ENCODE measurements at places on chromosomes 3 and 15.

DNA sequence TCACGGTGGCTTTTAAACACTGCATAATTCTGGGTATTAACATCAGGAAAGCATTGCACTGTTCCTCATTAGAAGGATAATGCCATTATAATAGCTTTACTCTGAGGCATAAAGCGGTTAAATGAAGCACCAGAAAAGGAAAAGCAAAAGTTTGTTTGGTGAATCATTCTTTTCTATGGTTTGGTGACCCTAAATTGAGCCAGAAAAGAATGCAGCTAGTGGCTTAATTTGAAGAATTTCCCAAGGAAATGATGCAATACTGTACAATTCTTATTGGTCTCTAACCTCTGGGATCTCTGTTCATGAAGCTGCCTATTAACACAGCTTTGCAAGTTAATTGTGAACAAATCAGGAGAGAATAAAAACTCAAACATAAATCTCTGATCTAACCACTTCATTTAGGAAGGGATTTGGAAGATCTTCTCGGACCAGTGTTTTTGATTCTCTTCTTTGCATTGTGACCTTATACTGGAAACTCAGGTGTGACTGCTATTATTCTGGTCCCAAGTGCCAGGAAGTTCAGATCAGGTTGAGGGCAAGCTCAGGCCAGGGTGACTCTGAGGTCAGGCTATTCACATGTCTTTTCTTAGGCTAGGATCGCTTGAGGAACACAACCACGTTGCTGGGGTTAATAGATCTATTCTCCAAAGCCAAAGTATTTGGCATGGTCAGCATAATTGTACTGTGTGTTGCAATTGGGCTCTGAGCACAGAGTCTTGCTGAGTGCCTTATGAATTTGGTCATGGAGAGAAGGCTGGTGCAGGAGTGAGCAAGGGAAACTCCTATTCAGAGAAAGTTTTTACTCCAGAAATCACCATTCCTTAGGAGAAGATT lies 11.3 kb upstream of the DLG1 start:
- DNase-seq = peak; percentile 98

DNA sequence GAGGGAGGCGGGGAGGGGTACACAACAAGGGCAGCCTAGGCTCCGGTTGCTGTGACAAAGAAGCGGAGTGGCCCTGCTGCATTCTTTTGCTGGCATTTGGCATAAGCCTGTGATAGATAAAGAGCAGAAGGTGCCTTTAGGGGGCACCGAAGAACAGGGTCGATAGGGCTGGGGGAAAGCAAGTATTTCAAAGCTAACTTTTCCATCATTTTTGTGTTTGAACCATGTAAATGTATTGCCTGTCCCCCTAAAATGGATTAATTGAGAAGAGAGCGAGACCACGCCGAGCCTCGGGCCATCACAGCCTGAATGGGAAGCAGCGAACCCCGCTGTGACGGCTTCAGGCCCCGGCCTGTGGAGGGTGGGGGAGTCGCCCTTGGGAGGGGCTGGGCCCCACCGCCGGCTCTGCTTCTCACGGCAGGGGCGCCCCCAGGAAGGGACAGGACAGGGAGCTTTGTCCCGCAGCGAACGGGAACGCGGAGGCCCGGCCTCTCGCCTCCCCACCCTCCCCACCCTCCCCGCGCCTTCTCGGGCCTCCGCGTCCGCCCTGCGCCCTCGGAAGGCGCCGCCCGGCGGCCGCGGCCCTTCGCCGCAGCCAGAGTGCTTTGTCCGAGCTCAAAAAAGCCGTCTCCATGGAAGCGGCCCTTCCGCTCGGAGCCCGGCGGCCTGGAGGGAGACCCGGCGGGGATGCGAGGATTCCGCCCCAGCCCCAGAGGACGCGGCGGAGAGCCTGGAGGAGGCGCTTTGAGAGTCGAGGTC lies 32.4 kb upstream of the ALDH1L1 start:
- DNase-seq = peak; percentile 32

GRCh38 chr3:193680220-193680619 lies 87.2 kb downstream of the OPA1 start:
- peak; percentile 73 for DNase-seq

DNA sequence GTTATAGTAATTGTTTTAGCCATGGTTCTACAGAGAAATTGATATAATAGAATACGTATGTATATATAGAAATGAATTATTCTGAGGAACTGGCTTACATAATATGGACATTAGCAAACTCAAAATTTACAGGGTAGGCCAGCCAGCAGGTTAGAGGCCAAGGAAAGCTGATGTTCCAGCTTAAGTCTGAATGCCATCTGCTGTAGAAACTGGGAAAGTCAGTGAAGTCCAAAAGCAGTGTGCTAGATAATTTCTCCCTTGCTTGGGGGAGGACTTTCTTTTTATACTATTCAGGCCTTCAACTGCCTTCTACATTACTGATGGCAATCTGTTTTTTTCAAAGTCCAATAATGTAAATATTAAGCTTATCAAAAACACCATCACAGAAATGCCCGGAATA lies 1174.7 kb downstream of the ZPLD1 start:
- no peak for DNase-seq

DNA sequence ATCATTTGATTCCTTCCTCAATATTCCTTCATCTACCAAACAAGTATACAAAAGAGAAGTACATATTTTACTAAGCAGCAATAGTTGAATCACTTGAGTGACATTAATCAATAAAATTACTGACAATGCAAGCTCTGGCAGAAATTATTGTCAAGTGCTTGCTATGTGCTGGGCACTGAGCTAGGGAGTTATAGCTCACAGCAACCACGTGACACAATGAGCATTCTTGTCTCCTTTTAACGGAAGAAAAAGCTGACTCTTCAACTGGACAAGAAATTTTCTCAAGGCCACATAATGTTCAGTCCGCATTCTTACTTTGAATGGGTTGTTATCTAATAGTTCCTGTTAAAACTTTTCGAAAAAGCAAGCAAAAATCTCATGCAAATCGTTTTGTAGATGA lies 500.1 kb downstream of the PYDC2 start:
- peak; percentile 9 for DNase-seq

DNA sequence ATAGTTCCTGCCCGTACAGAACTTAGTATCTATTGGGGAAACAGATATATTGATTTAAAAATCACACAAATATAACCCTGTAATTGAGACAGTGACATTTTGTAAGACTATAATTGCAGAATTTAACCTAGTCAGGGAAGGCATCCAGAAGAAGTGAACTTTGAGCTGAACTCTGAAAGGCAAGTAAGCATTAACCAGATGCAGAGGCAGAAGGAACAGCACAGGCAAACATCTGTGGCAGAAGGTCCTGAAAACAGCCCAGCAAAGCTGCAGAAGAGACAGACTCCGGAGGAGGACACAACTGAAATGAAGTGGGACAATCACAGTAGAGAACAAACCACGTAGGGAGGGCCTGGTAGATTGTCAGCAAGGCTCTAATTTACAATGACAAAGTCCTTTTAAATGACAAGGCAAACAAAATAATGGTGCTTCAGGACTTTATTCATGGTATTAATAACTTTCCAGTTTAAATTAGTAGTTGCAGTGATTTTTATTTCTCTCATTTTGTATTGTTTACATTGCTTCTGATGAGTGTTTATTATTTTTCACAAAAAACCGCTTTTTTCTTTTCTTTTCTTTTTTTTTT lies 14.5 kb downstream of the BCL2A1 start:
- DNase-seq = no peak

DNA sequence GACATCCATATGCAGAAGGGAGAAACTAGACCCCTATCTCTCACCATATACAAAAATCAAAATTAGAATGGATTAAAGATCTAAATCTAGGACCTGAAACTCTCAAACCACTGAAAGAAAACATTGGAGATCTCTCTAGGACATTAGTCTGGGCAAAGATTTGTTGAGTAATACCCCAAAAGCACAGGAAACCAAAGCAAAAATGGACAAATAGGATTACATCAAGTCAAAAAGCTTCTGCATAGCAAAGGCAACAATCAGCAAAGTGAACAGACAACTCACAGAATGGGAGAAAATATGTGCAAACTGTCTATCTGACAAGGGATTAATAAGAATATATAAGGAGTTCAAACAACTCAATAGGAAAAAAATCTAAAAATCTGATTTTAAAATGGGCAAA lies 54.8 kb downstream of the MYO9A start:
- DNase-seq = no peak

DNA sequence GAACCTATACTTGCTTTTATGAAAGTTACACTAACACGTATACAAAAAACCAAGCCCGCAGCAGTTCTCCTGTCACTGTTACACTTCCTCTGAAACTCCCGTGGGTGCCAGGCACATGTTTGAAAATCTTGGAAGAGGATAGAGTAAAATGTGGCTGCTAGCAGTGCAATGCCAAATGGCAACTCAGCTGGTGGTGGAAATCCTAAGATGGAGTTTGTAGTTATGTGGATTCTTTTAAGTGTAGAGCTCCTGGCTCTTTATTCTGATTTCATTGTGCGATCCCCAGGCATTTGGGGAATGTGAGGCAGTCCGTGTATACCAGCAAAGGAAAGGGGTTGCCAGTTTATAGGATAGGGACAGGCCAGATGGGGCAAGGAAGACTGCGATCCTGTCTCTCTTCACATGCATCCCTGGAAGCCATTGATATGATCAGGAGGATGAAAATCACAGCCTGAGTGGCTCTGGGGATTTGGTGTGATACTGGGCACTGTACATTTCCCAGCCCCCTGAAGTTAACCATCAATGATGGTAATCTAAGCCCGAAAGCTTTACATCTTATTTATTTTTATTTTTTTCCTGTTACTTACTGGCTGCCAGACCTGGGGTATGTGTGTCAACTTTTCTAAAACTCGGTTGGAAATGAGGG lies 1.1 kb downstream of the STAC start:
- no peak for DNase-seq

DNA sequence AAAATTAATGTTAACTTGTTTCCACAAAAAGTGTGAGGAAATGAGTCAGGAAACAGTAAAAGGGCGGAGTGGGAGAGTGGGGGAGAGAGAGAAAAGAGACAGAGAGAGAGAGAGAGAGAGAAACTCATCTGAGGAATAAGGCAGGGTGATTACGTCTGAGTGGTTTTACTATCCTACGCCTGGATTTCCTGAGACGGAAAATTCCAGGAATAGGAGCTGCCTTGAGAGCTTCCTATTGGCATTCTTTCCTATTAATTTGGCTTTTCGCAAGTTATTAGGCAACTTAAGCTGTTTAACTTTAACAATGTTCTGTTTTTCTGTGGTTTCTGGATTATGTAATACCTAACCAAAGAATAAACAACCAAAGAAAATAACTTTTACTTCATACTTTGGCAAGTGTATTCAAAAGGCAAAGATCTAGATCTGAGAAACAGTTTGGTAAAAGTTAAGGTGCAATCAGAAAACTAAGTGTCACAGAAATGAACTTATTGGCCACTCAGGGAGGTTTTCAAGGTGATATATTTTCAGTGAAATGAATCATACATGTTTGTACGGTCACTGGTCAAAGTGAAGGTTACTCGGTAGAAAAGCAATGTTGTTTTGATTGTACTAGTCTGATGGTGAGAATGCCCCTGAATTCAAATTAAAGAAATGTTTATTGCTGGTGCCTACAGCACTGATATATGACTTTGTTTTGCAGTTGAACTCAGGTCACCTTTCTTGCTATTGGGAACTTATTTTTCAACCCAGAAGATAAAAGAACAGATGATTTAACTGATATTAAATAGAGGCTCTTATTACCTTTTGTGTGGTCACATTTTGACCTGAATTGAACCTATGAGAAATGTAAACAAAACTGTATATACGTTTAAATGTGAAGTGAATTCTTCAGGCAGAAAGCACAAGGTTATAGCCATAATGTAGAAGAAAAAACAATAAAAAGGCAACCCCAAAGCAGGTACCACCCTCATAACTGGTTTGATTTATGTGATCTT lies 39.9 kb upstream of the TNFSF10 start:
- DNase-seq = peak; percentile 57

GRCh38 chr3:18416332-18416731 lies 8.8 kb downstream of the SATB1 start:
- no peak for DNase-seq

DNA sequence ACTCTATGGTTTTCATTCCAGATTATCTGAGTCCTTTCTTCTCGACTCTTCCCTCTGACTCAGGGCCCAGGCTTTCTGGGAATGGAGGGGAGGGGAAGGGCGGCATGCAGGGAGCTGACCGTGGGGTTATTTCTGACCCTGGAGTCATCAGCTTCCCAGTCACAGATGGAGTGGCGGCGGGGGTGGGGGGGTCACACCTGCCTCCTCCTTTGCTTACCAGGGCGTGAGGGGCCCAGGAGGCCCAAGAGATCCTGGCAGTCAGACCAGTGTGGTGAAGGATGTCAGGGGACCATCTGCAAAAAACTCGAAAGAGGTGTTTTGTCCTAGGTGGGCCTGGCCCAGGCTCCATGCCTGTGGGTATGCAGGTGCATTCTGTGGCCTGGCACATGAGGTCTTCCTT lies 996 bp upstream of the XIRP1 start:
- peak; percentile 61 for DNase-seq

- peak; percentile 74 for DNase-seq
Measured at GRCh38 chr3:149736175-149736952, 15.9 kb downstream of the COMMD2 start.

DNA sequence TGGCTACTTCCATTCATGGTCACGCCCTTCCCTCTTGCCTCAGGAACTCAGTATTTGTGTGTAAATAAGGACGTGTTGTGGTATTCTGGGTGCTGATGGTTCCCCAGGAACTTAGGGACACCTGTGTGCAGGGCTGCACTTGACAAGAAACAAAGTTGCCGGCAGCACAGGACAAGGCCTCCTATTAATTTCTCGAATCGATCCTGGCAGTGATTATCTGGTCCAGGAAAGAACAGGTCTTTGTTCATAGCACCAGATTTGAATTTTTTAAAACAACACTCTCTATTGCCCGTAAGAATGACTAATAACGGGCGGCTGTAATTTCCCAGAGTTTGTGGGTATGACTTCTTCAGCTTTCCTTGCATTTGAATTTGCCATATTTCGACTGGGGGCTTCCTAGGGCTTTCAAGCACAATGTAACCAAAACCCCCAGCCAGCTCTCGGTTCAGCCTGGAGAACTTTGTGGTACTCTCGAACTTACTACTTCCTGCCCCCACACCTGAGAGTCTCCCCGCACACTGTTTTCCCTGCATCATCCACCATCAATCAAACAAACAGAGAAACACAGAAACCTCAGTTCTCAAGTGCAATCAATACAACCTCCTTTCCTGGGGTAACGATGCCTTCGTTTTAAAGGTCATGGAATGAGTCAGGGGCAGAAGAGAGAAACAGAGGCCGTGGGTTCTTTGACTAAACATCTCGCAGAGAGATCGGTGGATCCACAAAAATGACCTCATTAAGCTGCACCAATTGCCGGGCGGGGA lies 241.7 kb upstream of the ICE2 start:
- no peak for DNase-seq

DNA sequence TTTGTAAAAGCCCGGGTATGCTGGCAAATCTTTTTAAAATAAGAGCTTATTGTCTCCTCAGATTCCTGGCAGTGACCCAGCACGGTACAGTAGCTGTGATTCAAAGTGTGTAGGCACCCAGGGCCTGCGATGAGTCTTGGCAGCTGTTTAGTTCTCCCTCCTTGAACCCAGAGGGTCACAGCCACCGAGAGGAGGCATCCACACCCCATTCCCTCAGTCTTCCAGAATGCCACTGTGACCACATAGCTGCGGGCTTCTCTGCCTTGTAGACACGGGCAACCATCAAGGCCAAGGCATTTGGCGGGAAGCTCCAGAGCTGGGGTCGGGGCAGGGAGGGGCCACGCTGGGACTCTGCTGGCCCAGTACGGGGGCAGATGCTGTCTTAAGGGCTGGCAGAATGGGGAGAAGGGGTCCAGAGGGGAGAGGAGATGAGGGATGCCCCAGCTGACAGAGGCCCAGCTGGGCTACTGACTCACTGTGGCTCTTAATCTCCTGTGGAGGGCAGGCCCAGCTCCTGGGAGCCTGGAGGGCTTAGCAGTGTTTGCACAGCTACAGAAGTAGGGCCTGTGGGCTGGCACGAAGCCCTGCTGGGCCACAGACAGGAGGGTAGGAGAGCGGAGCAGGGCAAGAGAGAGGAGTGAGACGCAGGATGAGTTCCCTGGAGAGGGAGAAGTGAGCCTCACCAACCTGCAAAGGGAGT lies 68.8 kb upstream of the DLG1 start:
- DNase-seq = peak; percentile 90

Measured in fibroblast of upper back skin (primary cell).